Trophoblast cell (in vitro differentiated cells and primary cell): ENCODE measurements at places on chromosomes 2 and 18.

DNA sequence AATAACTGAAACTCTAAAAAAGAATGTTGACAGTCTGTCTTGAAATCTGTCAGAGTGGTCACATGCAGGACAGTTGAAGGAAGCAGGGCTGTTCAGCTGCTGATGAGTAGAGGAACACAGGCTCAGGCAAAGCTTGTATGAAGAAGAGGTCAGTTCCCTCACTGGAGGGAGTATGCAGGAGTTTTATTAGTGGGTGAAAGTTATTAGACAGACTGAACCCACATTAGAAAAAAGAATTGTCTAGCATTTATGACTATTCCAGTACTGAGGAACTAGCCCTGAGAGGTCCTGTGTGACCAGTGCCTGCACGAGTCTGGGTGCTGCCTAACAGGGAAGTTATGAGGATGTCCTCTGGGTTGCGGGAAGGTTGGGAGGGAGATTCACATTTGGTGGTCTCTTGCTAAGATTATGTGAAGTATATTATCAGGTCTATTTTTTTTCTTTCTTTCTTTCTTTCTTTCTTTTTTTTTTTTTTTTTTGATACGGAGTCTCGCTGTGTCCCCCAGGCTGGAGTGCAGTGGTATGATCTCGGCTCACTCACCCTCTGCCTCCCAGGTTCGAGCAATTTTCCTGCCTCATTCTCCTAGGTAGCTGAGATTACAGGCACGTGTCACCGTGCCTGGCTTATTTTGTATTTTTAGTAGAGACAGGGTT is 9.6 kb downstream of the TET3 start:
- DNase-seq, result no peak

DNA sequence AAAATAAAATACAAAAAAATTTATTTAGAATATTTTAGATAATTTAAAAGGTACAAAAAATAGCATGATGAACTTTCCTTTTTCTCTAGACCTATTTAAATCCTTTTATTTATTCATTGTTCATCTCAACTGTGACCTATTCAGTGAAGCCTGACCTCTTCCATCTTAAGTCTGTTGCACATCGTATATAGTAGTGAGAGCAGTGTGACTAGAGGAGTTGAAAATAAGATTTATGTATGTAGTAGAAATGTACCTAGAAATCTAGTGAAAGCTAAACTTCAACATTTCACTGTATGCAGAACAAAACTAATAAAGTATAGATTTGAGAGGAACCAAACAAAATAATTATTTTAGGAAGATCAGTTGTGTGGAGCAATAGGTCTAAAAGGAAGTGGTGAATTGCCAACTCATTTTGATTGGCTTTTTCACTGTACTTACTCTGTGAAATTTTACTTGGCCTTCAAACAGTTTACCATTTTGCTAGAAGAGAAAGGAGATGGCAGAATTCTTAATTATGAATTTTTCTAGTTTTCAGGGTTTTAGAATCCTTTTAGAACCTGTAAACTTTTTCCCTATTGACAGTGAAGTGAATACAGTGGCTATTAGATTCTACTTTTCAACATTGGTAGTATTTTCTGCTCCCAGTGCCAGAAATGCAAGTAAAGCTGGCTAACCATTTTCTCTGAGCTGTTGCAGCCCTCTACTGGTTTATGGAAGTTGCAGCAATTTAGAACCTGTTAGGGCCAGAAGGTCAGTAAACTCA is 11.0 kb downstream of the ANKRD12 start:
- DNase-seq, result peak; percentile 35

DNA sequence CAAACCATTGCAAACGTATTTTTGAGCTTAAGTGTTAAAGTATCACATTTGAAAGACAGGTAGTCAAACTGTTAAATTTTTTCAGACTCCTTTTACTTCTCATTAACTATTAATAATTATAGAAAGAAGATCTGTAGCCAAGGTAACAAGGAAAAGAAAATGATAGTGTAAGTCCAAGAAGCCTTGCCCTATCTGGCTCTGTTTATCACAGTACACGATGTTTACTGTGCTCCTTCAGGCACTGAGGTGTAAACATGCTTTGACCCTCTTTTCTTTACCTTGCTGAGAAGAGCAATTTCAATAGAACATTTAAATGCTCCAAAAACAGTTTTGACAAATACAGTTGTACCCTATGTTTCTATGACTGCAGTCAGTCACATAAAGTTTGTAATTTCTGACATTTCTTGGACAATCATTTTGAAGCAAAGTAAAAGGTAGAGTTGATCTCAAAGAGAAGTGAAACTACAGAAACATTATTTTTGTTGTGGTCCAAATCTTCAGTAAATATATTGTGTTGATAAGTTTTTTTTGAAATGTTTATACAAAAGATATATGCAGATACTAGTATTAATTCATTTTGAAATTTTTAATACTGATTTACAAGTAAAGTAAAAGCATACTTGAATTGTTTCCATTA is 152.6 kb upstream of the KYNU start:
- DNase-seq, result no peak

GRCh38 chr2:64650296-64650695 is 3.4 kb downstream of the SERTAD2 start:
- peak; percentile 33 for DNase-seq

GRCh38 chr2:212733273-212733672 is 194.7 kb upstream of the ERBB4 start:
- DNase-seq, result no peak

GRCh38 chr18:33585431-33585775 is 7.4 kb downstream of the ASXL3 start:
- no peak for DNase-seq

DNA sequence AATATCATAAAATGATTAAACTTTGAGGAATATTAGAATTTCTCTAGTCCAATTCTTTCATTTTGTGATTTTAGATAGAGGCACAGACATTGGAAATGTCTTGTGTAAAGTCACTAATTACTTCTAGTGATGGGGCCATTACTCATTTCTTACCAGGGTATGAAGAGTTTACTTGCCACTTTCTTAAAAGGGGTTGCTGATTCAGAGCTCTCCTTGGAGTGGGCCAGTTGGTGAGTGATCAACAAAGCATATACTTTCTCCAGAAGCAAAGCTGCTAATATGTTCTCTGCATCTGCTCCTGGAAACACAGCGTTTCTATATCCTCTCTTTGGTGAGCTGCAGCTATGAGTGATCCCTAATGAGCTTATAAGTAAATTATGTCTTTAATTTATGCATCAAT is 408.9 kb upstream of the LRATD1 start:
- DNase-seq, result no peak

DNA sequence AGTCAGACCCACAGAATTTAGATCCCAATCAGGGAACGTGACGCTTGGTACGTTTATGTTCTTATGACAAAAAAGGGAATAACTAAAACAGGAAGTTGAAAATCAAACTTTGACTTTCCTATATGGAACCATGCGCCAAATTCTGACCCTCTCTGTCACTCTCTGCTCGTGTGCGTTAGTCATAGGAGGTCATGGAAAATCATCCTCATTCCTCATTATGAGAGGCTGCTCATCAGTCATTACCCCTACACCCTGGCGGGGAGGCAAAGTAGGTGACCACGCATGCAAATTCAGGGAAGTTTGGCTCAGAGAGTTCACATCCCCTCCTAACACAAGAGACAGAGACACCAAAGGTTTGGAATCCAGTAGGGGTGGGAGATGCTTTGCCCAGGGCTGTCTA is 15.5 kb downstream of the IL1F10 start:
- peak; percentile 47 for DNase-seq

- no peak for DNase-seq
These were observed 425.4 kb downstream of the CNTNAP5 start for GRCh38 chr2:124450481-124450880.

DNA sequence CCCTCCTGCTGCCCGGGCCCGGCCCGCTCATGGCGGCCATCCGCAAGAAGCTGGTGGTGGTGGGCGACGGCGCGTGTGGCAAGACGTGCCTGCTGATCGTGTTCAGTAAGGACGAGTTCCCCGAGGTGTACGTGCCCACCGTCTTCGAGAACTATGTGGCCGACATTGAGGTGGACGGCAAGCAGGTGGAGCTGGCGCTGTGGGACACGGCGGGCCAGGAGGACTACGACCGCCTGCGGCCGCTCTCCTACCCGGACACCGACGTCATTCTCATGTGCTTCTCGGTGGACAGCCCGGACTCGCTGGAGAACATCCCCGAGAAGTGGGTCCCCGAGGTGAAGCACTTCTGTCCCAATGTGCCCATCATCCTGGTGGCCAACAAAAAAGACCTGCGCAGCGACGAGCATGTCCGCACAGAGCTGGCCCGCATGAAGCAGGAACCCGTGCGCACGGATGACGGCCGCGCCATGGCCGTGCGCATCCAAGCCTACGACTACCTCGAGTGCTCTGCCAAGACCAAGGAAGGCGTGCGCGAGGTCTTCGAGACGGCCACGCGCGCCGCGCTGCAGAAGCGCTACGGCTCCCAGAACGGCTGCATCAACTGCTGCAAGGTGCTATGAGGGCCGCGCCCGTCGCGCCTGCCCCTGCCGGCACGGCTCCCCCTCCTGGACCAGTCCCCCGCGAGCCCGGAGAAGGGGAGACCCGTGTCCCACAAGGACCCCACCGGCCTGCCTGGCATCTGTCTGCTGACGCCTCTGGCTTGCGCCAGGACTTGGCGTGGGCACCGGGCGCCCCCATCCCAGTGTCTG is 767 bp downstream of the RHOB start:
- DNase-seq, result peak; percentile 58

DNA sequence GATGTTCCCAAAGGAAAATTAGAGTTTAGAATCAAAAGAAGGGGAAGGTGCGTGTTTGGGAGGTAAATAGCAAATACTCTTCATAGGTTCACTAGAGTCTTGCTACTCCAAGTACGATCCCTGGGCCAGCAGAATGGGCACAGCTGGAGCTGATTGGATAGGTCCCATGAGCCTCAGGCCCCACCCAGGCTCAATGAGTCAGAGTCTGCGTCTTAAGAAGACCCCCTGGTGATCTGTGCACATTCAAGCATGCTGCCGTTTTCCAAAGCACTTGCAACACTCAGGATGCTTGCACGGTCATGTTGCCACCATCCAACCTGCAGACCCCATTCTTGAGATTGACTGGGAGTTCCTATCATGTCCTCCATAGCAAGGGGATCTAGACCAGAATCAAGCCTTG is 40.5 kb downstream of the ABCG8 start:
- no peak for DNase-seq

DNA sequence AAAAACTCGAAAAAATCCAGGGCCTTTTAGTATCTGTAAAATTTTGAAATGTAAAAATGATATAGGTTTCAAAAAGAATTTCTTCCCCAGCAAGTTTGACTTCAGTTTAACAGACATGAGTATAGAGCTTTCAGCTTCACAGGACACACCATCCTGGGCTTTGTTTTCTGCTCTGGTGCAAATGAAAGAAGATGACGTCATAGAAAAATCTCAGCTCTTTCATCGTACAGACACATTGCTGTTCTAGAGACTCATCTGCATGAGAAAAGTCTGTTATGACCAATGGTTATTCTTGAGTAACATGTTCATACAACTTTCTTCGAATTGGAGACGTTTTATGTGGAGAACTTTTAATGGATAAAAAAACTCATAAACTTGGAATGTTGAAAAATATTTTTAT is 111.7 kb upstream of the DYNAP start:
- DNase-seq, result peak; percentile 79

DNA sequence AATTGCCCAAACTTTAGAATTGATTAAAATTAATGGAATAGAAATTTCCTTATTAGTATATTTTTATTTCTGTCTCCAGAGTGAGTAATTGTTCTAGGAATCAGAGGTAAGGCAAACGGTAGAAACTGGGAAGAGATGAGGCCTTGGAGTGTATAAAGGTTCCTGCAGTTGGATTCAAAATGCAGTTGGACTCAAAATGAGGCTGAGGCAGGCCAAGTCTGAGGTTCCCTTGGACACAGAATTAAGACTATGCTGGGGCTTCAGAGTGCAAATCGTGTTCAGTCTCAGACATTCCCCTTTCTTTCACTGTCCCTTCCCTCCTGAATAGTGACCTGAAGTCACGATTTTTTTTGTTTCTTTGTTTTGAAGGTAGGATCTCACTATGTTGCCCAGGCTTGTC is 746.9 kb upstream of the NRXN1 start:
- DNase-seq, result no peak

GRCh38 chr2:8680822-8681760 is 765 bp upstream of the ID2 start:
- DNase-seq, result peak; percentile 80

GRCh38 chr2:68475110-68475509 is 7.7 kb downstream of the APLF start:
- peak; percentile 94 for DNase-seq
